ENCODE measurements at places on chromosomes 7 and 10.
A peak's percentile ranks its signal among the peaks of the same experiment; 100 is the strongest.

DNA sequence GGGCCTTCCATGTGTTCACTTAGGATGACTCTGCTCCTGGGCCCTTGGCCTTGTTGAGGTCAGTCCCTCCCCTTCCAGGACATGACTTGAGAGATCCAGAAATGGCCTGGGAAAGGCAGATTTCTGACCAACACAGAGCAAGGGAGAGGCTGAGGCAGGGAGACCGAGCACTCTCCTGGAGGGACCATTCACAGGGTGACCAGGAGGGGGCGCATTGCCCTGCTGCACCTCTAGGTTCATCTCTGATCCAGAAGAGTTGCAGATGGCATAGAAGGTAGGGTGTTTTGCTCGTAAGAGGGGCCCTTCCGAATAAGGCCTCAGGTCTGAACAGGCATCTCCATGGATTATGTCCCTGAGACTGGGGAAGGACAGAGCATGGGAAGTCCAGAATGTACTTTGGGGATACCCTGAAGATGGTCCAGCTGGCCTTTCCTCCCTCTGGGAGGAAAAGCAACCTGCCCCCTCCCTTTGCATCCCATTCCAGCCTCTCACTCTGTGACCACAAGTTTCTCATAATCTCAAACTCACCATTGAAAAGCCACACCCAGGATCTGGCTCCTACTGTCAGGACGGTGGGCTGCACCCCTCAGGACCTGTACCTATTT, 6.6 kb downstream of the DMBT1 start:
- no peak for DNase-seq

GRCh38 chr7:43942997-43943396, 16.8 kb downstream of the UBE2D4 start:
- no peak for DNase-seq

DNA sequence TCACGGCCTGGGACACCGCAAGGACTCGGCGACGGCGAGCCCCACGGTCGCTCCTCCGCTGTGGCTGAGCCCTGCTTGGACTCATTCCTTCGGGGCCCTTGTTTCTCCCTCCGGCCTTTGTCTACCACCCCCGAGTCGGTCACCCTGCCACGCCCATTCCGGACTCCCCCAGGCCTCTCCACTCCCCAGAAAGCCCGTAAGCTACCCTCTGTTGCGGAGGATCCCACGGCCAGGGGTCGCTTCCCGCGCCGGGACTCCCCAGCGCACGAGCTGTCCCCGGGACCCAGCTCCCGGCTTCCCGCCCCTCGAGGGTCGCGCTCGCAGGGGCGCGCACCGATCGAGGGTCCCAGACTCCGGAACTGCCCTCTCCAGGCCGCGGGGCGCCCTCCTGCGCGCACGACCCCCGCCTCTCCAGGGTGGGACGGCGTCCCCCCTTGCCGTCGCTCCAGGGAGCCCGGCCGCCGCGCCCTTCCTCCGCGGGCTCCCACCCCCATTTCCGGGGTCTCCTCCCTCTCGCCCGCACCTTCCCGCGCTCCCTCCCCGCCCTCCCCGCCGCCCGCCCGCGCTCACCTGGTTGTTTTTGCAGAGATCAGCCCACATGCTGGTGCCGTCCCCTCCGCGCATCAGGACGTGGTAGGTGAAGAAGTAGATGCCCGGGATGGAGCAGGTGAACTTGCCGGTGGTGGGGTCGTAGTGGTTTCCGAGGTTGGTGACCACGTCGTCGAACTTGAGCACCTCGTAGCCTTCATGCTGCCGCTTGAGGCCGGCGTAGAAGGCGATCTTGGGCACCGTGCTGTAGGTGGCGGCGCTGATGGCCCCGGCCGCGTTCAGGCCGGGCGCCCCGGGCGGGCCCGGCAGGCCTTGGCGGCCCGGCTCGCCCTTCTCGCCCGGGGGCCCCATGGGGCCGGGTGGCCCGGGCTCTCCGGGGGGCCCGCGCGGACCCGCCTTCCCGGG, 1.5 kb downstream of the C1QL3 start:
- no peak for DNase-seq

DNA sequence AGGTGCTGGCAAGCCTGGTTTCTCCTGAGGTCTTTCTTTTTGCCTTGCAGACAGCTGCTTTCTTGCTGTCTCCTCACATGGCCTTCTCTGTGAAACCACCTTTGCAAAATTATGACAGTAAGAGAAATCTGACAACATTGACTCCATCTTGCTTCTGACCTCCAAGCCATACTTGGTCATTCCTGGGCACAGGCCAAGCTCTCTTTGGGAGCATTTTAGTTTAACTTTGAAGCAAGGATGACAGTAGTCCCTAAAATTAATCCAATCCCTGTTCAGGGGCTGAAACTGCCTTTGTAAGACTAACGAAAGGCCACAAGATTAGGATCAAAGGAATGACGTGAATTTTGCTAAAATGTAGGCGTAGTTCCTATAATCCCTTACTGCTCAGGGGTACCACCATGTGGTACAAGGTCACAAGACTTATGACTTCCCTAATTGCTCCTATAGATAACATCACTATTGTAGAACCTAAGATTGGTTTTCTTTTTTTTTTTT, 25.1 kb upstream of the NRBF2 start:
- no peak for DNase-seq

DNA sequence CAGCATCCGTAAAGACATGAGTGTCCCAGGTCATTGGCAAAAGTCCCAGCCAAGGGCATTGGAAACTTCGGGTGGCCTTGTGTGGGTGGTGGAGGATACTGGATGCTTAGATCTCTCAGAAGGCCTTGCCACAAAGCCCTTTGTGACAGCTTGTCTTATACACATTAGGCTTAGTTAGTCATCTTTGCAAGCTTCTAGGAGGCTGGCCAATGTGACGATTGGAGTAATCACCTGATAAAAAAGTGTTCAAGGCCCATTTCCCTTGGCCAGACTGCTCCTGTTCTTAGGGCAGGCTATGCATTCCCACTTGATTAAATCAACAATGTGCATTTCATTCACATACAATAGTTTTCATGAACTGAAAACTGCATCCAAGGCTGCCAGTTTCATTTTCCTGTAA, 26.9 kb downstream of the NPS start:
- no peak for DNase-seq

GRCh38 chr7:22332461-22332870, 24.5 kb downstream of the RAPGEF5 start:
- no peak for DNase-seq

- DNase-seq = peak; percentile 37
These were observed 102.5 kb downstream of the TRIL start for GRCh38 chr7:28855538-28856217.

DNA sequence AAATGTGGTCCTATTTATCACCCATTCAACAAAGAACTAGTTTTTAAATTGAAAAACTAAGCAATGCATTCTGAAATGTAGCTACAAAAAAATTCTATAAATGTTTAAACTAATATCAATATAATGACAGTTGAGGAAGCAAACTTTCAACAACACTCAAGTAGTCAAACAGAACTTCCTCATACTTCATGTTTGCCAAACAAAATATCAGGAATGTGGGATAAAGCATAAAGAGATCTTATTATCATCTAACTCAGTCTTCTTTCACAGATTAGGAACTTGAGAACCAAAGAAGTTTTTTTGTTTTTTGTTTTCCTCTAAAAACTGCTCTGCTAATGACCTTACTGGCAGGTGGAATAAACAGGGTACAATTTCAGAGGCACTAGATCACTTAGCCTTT, 116.2 kb downstream of the JAZF1 start:
- DNase-seq = no peak

DNA sequence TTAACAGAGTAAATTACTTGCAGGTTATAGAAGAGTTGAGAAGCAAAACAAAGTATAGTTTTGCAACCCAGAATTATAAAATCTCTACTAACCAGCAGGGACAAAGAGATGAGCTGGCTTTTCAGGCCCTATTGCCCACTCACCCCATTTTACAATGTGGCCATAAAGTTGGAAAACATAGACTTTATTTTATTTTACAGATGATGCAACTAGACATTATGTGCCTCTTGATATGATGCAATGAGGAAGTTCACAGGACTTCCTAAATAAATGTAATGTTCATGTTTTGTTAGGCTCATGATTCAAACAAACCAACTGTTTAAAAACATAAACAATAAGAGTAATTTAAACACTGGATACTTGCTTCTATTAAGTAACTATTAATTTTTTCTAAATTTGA, 141.1 kb upstream of the WNT16 start:
- DNase-seq = no peak

DNA sequence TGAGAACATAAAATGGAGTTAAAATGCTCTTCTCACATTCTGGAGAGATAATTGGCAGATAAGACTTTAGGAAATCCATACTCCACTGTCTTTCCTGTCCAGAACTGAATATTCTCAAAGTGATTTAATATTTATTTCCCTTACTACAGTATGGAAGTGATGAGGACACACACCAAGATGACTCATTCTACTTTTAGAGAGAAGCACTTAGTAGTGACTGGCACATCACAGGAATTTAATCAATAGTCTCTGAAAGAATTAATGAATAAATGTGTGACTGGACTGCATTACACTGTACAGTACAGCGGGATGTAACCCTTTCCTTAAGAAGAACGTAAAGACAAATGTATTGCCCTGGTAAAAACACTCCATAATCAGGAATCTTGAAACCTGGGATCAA, 116.7 kb downstream of the SEMA3E start:
- DNase-seq = no peak

GRCh38 chr10:10869592-10869991, 148.1 kb upstream of the CELF2 start:
- peak; percentile 22 for DNase-seq

- no peak for DNase-seq
These were observed 543.1 kb downstream of the CNTNAP2 start for GRCh38 chr7:146659732-146660131.

GRCh38 chr10:24307116-24307515, 98.2 kb downstream of the KIAA1217 start:
- DNase-seq = no peak

DNA sequence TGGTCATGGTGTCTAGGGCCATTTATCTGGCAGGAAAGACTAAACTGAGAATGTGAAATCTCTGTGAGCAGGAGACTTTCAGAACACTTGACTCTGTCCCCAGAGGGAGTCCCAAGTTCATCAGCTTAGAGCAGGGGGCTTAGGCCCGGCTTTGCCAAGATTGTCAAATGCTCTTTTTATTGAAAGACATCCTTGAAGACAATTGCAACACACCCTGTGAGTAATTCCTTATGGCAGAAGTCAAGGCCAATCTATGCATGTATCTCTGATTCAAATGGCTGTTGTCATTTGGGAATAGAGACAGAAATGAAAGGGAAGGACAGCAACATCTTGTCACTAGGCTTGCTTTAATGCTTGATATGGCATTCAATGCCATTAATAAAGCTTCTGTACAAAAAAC, 33.7 kb downstream of the BAMBI start:
- DNase-seq = no peak

DNA sequence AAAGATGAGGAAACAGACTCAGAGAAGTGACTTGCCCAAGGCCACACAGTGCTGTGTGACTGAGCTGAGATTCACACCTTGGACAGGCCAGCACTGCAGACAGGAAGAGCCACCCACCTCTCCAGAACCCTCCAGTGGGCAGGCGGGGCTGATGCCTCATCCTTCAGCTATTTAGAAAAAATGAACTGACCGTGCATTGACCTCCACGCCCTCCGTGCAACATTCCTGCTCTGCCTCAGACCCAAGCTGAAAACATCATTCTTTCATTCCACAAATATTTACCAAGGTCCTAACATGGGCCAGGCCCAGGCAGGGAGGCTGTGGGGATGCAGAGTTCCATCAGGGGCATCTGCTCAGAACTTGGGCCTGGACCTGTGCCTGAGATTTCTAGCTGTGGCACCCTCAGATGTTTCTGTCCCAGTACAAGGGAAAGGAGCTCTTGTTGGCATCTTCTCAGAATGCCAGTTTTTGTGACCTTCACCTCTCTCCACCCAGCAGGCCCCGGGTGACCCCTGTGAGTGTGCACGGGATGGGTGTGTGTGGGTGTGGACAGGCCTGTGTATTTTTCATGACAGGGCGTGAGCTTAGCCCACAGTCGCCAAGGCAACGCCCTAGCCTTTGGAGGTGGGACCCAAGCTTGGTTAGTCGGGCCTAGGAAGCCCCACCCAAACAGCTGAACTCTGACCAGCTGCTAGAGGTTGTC, 6.5 kb downstream of the VSIR start:
- peak; percentile 87 for DNase-seq
